ENCODE measurements at places on chromosomes 3 and 15.

DNA sequence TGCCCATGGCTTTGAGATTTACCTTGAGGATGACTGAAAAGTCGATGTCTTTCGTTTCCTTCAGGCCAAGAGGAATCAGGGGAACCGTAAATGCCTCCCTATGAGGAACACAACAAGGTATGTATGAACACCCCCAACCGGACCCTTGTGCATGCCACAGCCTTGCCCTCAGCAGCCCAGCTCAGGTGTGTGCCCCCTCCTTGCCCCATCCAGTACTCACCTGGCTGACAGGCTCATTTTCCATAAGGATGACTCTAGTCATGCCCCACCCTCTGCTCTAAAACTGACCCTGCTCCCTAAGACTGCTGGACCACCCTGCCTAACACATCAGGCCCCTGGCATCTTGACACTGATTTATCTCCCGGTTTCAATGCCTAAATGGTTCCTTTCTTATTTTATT is 270.0 kb downstream of the GOLGA6L6 start:
- no peak for DNase-seq

DNA sequence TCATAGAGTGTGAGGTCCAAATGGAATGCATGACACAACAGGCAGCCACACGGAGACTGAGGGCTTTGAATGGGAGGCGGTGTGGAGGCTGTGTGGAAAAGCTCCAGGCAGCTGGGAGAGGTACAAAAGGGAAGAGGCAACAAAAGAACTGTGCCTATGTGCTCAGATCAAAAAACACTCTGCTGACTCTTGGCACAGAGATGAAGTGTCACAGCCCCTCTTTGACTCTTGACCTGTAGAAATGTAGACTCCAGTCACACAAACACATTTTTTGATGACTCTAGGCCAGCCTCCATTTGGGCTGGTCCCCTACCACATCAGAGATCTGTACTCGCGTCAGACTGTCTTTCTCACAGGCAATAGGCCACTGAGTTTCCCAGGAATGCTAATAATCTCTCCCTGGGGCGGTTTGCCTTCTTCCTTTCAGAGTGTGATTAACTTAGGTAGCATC is 456.0 kb downstream of the TUSC7 start:
- no peak for DNase-seq

- no peak for DNase-seq
Observed at GRCh38 chr3:44442596-44443309, 34.7 kb downstream of the ZNF445 start.

DNA sequence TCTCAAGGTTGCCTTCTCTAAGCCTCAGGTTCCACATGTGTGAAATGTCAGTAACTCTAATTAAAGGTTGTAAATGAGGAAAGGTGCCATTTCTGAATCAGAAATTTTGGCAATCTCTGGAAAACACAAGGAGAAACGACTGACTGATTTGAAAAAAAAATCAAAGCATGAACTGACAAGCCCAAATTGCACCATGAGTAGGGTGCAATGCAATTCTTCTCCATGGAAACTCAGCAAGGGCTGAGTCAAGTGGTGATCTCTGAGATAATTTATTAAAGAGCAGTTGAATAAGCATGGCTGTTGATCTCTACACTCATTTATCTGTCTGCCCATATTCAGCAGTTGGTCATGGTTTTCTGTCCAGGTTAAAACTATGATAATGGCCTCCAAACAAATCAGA is 201.6 kb upstream of the CMC1 start:
- DNase-seq, result no peak

GRCh38 chr3:13419505-13420044 is 547 bp downstream of the NUP210 start:
- peak; percentile 80 for DNase-seq

- DNase-seq, result no peak
Observed at GRCh38 chr3:23752126-23752525, 53.6 kb upstream of the UBE2E1 start.

DNA sequence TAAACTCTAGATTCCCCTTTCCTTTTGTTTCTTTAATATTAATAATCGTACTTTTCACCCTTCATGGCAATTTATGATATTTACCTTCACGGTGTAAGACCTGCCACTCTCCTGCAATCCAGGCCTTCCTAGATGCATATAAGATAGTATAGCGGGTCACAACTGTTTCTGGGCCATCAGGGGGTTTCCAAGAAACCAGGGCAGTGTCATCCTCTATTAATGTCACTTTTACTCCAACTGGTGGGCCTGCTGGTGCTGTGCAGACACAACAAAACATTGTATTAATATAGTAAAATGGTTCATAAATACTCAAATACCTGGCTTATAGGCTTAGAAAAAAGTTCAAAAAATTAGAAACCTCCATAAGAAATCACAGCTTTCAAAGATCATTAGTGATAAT is 48.9 kb upstream of the PYGO1 start:
- no peak for DNase-seq

DNA sequence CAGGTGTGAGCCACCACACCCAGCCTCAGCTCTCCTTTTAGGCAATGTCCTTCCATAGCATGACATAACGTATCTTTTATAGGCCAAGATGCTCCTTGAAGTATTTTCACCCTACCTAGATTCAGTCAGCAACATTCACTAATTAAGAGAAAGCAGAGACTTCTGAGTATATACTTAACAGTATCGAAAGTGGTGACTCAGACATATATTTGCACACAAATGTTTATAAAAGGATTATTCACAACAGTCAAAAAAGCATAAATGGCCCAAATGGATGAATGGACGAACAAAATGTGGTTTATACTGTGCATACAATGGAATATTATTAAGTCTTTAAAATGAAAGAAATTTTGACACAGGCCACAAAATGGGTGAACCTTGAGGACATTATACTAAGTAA is 108.6 kb downstream of the ZNF385D start:
- no peak for DNase-seq

- no peak for DNase-seq
Observed at GRCh38 chr3:136885357-136886213, 23.6 kb downstream of the NCK1 start.

DNA sequence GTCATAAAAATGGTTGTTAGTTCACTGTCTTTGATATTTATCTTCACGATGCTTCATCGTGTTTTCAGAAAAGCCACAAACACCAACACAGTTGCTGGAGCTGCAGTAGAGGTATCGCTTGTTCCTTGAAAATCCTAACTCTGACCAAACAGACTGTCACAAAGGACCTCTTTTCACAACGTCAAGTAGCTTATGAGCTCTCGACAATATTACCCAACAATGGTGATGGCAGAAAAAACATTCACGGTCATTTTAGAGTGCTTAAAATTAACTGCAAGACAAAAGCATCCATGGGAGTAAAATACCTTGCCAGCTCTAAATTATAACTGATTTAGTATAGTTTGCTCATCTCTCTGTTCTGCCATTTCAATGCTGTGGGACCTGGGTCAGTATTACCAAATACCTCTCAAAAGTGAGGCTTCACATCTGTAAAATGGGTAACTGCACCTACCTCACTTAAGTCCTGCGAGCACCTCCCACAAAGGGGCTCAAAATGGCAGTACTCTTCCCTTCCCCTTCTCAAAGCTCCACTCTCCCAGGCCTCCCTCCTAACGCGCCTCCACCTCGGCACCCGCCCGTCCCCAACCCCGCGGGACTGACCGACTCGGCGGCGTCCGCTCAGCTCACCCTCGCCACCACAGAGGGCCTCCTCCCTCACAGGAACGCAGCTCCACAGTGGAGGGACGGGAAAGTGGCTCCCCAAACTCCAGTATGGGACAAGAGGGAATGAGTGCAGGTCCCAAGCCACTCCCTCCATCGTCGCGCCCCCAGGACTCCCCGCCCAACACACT is 546 bp downstream of the TRIM59 start:
- no peak for DNase-seq
